SJCRH30 (cell line): ENCODE measurements at places on chromosomes 11 and 22. TPM values are rescaled to one million over a fixed set of nuclear protein-coding genes. Genes with fewer than 3 reads are reported as not detected.

AIFM3 gene
- total RNA-seq, result 0.20 TPM in 1 of 2 replicates, not detected in the other

RASL10A gene
- 4.1 and 4.3 TPM in 2 replicates for total RNA-seq

MUC5B gene
- not detected in 2 replicates for total RNA-seq

NUP50 gene
- 52.2 and 58.6 TPM in 2 replicates for total RNA-seq

SMIM38 gene
- total RNA-seq, result 0.30 and 0.40 TPM in 2 replicates
